ENCODE measurements at places on chromosomes 12 and 14.

DNA sequence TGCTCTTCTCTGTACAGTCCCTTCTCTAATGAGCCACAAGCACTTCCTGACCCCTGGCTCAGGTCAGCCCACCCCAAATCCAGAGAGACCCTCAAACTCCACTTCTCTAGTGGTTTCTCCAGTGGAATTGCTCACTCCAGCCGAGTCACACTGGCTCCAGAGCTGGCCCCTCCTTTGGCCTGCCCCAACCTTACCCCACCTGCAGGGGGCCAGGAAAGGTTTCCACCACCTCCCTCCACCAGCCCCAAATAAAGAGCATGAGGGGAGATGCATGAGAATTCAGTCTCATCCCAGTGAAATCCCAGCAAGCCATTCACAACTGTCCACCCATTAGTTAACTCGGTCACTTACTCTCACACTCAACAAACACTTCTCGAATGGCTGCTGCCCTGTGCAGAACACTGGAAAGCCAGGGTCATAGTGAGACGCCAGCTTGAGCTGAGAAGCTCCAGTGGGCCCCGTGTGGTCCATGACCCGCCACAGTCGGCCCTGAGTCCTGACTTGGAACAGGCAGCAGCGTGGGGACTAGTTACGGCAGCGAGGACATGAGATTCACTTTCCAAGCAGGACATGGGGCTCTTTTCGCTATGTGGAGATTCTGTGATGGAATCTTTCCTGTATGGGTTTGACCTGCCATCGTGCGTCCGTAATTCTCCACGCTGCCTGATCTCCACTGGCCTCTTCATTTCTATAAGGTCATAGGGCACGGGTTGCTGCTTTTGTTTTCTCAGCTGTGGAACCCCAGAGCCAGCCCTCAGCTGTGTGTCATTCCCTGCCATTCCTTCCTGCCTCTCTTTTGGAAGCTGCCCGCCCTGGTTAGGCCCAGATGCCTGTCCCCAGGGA lies 44.2 kb downstream of the SLC6A12 start:
- no peak for DNase-seq

DNA sequence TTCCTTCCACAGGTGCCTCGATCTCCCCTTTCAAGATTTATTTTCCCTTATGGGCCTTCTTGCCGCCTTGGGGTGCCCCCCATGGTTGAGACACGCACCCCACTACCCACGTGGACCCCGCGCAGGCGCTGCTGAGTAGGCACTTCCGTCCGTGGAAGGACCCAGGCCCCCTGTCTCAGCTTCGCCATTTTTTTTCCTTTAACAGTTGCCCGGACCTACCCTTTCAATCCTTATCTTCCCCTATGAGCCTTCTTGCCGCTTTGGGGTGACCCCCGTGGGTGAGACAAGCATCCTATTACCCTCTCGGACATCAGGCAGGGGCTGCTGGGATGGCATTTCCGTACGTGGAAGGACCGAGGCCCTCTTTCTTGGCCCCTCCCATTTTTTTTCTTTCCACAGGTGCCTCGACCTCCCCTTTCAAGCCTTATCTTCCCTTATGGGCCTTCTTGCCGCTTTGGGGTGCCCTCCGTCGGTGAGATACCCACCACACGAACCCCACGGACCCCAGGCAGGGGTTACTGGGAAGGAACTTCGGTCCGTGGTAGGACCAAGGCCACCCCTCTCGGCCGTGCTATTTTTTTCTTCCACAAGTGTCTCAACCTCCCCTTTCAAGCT lies 268.2 kb downstream of the ALG10 start:
- DNase-seq, result no peak

DNA sequence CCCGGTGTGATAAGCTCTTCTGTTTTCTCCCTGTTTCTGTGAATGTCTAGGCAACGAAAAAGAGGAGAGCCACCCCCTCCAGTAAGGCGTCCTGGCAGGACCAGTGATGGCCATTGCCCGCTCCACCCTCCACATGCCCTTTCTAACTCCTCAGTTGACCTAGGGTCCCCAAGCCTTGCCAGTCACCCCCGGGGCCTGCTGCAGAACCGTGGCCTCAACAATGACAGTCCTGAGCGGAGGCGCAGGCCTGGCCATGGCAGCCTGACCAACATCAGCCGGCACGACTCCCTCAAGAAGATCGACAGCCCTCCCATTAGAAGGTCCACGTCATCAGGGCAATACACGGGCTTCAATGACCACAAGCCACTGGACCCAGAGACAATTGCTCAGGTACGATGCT lies 94.3 kb downstream of the KICS2 start:
- DNase-seq, result no peak

DNA sequence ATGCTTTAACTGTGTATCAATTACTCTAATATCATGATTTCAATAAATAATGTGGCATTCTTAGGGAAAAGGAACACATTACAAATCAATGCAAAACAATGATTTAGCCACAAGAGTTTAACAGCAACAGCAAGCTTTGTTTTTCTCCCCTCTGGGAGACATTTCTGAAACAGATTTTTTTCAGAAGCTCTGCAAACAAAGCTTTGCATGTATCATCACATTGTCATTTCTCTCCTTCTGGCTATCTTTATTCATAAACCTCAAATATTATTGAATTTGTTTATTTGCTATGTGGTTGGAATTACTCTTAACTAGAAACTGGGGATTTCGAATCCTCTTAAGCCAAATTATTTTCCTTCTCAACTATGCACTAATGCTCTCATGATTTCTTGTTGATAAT lies 278.4 kb upstream of the ATXN7L3B start:
- DNase-seq, result no peak

DNA sequence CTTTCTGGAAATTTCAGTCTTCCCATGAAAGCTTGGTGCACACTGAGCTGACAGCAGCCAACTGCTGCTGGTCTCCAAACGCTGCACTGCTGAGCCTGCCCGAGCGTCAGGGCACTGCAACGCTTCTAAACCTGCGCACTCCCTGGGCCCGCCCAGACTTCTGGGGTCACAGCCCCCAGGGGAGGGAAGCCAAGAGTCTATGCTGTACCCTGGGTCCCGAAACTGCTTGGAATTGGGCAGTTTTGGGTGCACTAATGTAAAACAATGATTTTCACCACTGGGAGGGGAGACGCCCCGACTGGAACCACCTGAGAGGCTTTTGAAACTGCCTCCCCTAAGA lies 32.0 kb downstream of the CCDC92 start:
- DNase-seq, result no peak

DNA sequence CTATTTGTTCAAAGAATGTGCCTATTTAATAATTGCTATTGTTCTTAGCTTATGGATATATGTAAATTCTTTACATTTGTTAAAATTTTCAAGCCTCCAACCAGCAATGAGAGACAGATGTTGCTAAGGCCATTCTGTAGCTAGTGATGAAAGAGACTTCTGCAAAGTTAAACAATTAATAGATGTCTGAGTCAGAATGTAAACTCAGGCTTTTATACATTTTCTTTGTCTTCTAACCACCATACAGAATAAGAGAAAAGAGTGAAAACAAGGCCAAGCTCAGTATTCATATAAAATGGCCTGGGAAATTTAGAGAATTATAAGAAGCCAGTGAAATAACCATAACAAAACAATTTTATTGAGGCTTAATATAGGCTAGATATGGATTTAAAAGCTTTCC lies 1102.3 kb upstream of the SEL1L start:
- no peak for DNase-seq

GRCh38 chr14:54348001-54348611 lies 48.7 kb upstream of the CDKN3 start:
- peak; percentile 66 for DNase-seq

GRCh38 chr12:62575036-62575435 lies 108.4 kb downstream of the MON2 start:
- DNase-seq, result no peak

- DNase-seq, result no peak
Measured at GRCh38 chr12:94263011-94263811, 114.8 kb downstream of the PLXNC1 start.

GRCh38 chr14:51563560-51563959 lies 88.2 kb upstream of the FRMD6 start:
- no peak for DNase-seq

GRCh38 chr14:67018720-67019119 lies 170.5 kb upstream of the GARIN2 start:
- DNase-seq, result no peak

DNA sequence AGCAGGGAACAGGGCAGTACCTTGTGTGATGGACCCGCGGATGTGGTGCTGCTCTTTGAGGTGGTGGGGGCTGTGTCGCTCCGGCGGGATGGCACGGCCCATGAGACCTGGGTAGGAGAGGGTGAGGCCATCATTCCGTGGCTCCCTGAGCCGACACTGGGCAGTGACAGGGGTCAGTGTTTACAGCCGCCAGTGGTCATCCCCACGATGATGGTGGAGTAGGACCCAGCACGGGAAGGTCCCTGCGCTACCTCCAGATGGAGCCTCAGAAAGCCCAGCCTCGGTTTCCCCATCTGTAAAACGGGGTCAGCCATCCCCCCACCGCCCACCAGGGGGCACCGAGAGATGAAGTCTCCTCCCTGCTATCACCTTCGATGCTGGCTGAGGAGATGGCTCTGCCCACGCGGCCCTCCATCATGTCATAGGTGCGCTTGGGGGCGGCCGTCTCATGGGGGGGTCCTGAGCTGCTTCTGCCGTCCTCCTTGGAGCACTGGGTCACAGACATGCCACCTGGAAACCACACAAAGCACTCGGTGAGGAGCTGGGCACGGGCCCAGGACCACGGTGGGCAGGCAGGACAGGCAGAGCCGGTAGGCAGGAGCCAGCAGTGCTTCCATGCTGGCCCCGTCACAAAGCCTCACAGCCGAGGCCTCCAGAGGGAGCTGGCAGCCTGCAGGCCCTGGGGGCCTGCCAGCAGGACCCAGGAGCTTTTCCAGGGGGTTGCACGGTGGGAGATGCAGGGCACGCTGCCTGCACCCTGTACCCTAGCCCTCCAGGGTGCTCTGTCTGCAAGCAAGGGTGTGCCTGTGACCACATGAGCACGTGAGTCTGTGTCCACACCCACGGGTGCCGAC lies 53.1 kb downstream of the RFLNA start:
- DNase-seq, result no peak

- peak; percentile 94 for DNase-seq
Measured at GRCh38 chr12:65631621-65632111, 192.6 kb upstream of the HMGA2 start.

DNA sequence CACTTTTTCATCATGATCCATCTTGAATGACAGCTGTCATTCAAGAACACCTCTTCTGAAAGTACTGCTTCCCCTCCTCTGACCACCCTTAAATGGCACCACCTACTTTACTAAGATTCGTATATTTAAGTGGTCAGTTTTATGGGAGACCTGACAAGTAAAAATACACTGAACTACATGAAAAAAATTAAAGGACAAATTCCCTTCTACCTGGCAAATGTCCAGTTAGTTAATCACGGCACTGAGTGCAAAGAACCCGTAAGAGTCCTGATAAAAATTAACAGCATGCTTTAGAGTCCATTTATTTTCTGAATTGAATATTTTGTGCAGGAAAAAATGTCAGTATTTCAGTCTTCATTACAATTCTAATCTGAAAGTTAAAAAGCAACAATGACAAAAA lies 48.7 kb downstream of the SETD3 start:
- no peak for DNase-seq

DNA sequence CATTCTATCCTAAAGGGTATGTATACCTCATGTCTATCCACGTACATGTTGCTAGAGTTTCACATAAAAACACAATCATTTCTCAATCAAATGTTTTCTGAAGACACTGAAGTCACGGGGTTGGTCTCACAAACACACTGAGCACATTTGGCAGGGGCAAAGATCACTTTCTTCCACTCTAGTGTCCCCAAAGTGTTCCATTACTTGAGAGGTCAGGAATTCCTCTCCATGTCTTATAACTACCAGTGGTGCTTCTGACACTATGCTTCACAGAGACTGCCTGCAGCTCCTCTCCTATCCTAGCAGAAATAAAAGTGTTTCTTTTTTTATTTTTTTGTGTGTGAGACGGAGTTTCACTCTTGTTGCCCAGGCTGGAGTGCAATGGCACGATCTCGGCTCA lies 19.1 kb downstream of the ZFYVE1 start:
- DNase-seq, result no peak

DNA sequence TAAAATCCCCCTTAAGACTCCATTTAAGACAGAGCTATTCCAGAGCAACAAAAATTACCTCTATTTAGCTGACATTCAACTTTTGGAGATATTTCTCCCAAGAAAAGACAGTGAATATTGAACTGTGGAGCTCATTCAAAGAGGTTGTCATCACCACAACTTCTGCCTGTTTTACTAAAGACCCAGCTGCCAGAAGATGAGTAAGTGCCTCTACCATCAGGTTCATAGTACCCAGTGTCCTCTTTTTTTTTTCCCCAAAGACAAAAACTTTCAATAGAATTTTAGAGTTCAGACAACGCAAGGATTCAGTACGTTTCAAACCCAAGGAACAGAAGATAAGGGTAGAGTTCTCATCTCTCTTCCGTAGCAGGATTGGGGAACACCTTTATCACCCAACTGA lies 461.3 kb downstream of the BCAT1 start:
- peak; percentile 69 for DNase-seq

DNA sequence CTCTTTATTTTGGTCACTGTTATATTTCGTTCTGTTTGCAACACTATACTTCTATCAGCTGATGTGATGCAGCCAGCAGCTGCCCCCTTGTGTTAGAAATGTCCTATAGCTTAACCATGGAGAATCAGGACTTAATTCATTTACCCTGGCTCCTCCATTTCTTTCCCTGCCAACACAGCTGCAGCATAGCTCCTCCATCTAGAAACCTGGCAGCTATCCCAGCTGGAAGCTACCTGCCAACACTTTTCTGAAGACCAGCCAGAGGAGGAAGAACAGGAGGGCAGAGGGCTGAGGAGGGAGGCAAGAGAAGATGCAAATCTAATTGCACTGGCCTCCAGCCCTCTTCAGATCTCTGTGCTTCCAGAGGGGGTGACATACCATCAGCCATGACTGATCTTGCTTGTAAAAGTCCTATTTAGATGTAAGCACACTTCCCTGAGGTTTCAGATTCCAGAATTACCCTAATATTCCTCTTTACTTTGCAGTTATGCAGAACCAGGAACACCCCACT lies 156.8 kb upstream of the TMEM260 start:
- peak; percentile 86 for DNase-seq

DNA sequence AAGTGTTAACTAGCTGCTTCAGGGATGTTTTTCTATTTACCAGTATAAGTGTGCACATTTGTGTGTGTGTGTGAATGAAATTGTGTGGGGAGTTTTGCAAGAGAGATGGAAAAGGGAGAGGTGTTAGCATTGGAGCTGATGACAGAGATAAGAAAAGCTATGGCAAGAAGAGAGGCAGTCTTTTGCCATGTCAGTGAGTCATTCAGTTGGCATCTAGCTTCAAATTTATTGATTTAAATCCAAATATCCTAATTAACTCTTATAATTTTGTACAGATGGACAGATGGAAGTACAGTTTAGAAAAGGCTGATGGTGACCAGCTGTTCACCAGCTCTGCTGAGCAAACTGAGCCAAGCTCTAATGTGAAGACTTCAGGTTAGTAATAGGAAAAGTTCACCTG lies 3.3 kb upstream of the BHLHE41 start:
- DNase-seq, result no peak

GRCh38 chr14:104358528-104359300 lies 220.3 kb downstream of the KIF26A start:
- no peak for DNase-seq

Data from cardiac fibroblast (primary cell).